ENCODE measurements at places on chromosomes 3 and 15. TPM values are rescaled to one million over a fixed set of nuclear protein-coding genes. Genes with fewer than 3 reads are reported as not detected.

- DNase-seq, result no peak
- H3K36me3 ChIP-seq, result no peaks in the 10 kb centered on the region
- H3K4me1 ChIP-seq, result peaks cover 17% of the 10 kb centered on the region
- H3K27me3 ChIP-seq, result no peaks in the 10 kb centered on the region
- no peak overlapping the region for H3K4me3 ChIP-seq
Measured at GRCh38 chr15:101458908-101459578, 30.5 kb downstream of the PCSK6 start.

GRCh38 chr15:74402873-74403587, 30.7 kb downstream of the SEMA7A start:
- H3K27ac ChIP-seq, result no peak overlapping the region
- DNase-seq, result no peak
- no peak overlapping the region for H3K4me3 ChIP-seq
- H3K4me1 ChIP-seq, result peaks cover 26% of the 10 kb centered on the region
- no peaks in the 10 kb centered on the region for H3K27me3 ChIP-seq

RTP3 gene
- total RNA-seq, result not detected

DNA sequence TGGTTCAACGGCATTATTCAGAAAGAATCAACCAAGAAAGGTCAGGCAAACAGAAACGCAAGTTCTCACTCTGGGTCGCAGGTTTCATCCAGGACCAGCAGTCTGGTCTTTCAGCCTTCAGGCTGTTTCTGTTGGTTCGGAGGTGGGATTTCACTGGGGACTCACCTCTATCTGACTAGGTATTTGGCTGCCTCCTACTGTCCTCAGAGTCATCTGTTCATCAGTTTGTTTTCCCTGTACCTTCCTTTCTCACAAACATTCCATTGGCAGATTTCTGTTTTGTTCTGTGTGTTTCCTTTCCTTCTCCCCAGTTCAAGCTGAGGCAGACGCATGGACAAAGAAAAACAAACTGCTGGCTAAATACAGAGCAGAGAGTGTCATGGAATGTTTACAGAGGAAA, 1046.6 kb upstream of the CFAP20DC start:
- H3K36me3 ChIP-seq, result no peaks in the 10 kb centered on the region
- no peaks in the 10 kb centered on the region for H3K27me3 ChIP-seq
- no peak overlapping the region for H3K4me3 ChIP-seq
- H3K4me1 ChIP-seq, result no peaks in the 10 kb centered on the region
- no peak for DNase-seq
- no peak overlapping the region for H3K27ac ChIP-seq

DNA sequence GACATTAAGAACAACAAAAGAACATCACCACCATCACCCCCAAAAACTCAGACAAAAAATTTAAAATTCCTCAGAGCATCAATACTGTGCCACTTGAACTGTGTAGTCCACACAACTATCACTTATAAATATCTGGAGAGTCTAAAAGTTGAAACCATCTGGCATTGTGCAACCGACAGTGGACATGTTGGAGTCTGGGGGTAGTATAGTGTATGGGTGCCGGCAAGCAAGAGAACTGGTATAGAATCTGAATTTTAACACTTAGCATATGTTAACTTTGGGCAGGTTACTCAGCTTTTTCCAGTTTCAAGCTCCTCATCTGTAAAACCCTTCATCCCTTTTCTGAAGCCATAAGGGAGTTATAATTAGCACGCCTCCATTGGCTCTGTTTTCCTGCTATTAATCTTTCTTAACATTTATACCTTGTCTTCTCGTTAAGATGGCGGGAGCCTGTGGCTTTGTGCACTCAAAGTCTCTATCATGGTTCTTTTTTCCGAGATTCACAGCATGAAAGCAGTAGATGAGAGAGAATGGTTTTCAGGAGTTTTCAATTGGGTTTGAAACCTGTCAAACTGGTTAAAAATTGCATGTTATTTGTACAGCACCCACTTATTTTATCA, 255.7 kb upstream of the TBL1XR1 start:
- no peak overlapping the region for H3K27ac ChIP-seq
- H3K4me3 ChIP-seq, result no peak overlapping the region
- no peaks in the 10 kb centered on the region for H3K36me3 ChIP-seq

DNA sequence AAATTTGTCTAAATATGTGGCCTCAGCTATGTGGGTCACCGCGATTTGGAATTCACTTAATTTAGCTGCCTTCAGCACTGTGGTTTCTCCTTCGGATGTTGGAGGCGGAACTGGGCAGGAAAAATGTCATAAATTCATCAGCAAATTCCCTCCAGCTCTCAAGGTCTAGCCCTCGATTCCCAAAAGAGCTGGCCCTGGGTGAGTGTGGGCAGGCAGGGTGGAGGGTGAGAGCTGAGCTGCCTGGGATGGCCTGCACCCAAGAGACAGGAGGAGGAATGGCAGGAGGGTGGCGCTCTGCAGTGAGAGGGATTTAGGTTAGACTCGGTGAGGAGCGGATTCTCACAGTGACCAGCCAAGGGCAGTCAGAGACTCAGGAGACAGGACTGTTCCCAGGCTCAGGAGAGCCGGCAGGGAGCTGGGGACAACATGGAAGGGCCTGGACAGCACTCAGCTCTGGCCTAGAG, 57.1 kb downstream of the FEM1B start:
- peaks cover 23% of the 10 kb centered on the region for H3K4me1 ChIP-seq
- H3K36me3 ChIP-seq, result no peaks in the 10 kb centered on the region
- no peaks in the 10 kb centered on the region for H3K27me3 ChIP-seq
- no peak overlapping the region for H3K27ac ChIP-seq
- peak; percentile 34 for DNase-seq

DNA sequence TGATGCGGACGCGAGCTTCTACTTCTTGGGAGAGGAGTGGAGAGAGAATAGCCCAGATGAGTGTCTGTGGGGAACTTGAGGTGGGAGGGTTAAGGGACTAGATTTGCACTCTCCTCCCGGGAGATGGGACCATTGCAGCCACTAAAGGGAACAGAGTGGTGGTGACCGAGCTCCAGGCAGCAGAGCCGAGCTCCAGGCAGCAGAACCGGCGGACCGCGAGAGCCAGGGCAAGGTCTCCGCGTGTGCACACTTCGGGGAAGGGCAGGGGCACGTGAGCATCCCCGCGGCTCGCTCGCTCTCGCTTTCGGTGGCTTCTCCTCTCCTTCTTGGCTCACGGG, 1.1 kb downstream of the IGDCC3 start:
- H3K36me3 ChIP-seq, result no peaks in the 10 kb centered on the region
- H3K27me3 ChIP-seq, result peaks cover 88% of the 10 kb centered on the region
- H3K27ac ChIP-seq, result no peak overlapping the region
- peak overlapping the region; percentile 46 for H3K4me3 ChIP-seq

RASGRP1 gene
- total RNA-seq, result not detected

LTK gene
- total RNA-seq, result 0.17 TPM

RBP2 gene
- total RNA-seq, result not detected

MYEF2 gene
- total RNA-seq, result 27.6 TPM

DNA sequence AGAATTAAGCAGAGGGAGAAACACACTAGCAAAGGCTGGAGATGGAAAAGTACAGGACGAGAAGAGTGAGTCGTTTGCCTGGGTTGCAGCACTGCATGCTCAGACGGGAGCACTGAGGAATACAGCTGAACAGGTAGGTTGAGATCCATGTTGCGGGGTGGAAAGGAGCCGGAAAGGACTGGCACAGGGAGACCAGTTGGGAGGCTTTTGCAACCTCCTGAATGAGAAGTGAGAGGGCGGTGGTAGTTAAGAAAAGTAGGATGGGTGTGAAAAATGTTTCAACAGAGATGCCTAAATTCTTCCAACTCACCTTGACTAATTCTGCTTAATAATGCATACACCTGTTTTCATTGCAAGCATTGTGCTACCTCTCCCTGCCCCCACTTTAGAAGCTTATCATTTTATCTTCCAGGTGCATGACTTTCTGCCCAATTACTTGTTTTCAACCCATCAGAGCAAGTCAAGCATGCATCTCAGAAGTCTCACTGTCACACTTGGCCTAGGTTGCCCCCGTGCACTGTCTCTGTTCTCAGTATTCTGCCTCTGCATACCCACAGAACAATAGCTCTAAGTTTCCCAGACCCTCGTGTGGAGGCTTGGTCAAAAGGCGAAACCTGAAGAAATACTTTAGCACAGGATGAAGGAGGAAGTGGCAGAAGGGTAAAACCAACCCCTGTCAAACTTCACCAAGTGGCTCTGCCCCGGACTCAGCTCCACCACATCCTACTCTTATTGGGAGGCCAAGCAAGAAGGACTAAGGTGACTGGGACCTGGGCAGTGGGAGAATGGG, 199.3 kb upstream of the BCL6 start:
- DNase-seq, result peak; percentile 5
- H3K4me3 ChIP-seq, result no peak overlapping the region
- H3K4me1 ChIP-seq, result peaks cover 5% of the 10 kb centered on the region

DNA sequence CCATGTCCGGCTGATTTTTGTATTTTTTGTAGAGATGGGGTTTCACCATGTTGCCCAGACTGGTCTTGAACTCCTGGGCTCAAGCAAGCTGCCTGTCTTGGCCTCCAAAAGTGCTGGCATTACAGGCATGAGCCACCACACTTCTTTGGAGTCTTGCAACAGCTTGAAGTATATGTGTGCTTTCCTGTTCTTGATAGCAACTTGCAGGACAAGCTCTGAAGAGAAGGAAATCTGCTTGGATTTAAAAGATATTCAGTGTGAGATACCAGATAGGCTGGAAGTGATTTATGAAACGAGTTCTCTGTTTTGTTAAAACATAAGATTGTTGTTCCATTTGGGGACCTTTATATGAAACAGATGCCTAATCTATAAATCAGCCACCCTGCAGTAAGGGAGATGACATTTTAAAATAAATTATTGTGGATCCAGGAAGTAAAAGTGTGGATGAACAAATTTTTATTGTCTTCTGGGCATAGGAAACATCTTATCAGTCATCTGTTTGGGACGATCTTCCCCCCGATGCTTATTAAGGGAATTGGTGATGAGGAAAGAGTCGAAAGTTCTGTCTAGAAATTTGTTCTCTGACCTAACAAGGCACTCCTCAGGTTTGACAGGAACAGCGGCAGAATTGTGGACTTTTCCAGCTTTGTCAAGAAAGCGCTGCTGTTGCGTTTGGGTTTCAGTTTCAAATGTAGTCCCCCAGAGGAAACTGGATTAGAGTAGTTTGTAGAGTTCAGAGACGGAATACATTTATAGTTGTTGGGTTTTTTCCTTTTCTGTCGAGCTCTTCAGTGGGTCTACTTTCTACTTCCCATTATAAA, 53.7 kb upstream of the MAGI1 start:
- no peaks in the 10 kb centered on the region for H3K27me3 ChIP-seq
- H3K36me3 ChIP-seq, result no peaks in the 10 kb centered on the region
- no peak for DNase-seq
- H3K4me1 ChIP-seq, result no peaks in the 10 kb centered on the region

GPR62 gene
- total RNA-seq, result not detected

UTS2B gene
- total RNA-seq, result not detected

C3orf20 gene
- not detected for total RNA-seq

DNA sequence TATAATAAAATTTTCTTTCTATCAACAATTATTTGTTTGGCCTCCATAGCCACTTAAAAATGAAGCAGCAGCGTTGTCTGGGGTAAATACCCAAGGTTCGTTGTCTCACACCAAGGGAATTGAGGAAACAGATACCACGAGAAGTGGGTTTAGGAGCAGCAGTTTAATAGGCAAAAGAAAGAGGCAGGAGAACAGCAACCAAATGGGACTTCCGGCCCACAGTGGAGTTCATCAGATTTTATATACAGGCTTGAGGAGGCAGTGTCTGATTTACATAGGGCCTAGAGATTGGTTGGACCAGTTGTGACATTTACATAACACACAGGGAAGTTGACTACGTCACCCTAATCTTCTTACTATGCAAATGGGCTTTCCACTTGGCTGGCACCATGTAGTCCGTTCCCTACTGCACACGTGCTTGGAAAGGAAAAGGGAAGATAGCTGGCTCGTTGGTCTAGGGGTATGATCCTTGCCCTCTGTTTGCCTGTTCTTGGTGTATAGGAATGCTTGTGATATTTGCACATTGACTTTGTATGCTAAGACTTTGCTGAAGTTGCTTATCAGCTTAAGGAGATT, 61.5 kb upstream of the SETMAR start:
- H3K4me1 ChIP-seq, result no peaks in the 10 kb centered on the region
- H3K27me3 ChIP-seq, result no peaks in the 10 kb centered on the region
- no peak overlapping the region for H3K4me3 ChIP-seq
- no peak for DNase-seq

SLC22A14 gene
- 0.64 TPM for total RNA-seq

Measured in MCF 10A (cell line).